WTC11 (cell line): ENCODE measurements at places on chromosomes 3 and 15.

GRCh38 chr15:52283281-52283680 is 12.3 kb downstream of the MYO5C start:
- no peak for DNase-seq

- no peak for DNase-seq
Observed at GRCh38 chr3:192831801-192832347, 85.8 kb downstream of the MB21D2 start.

DNA sequence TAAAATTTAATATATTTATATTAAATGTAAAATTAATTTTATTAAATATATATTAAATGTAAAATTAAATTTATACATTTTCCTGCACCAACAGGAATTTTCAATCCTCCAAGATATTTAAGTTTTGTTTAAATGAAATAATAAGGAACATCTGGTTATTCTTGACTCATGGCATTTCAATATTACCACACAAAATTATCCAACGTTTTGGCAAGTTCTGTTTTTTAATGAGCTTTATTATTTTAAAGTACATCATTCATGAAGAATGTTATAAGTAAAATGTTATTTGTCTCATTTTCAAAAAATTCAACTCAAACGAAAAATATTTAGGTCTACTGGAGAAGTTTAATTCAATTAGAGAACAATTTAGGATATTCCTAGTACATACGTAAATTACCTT is 811.4 kb downstream of the NAALADL2 start:
- no peak for DNase-seq

- no peak for DNase-seq
Observed at GRCh38 chr3:124888482-124889441, 1.6 kb upstream of the ITGB5 start.

GRCh38 chr15:77836121-77836692 is 203.5 kb upstream of the LINGO1 start:
- no peak for DNase-seq

DNA sequence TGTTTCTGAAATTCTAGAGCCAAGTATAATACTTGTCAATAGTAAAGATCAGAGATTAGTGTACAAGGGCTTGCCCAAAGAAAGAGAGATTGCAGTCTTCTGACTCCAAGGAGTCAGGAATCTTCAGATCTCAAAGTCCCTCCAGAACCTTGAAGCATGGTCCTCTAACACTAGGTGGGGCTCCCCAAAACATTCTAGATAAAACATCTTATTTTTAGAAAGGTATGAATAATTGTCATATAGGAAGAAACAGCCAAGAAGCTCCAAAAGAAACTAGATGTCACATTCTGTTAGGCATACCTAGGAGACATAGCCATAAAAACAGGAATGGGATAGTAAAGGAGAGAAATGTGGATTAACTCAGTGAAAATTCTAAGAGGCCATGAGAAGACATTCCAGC is 10.7 kb downstream of the MUC13 start:
- DNase-seq: no peak

DNA sequence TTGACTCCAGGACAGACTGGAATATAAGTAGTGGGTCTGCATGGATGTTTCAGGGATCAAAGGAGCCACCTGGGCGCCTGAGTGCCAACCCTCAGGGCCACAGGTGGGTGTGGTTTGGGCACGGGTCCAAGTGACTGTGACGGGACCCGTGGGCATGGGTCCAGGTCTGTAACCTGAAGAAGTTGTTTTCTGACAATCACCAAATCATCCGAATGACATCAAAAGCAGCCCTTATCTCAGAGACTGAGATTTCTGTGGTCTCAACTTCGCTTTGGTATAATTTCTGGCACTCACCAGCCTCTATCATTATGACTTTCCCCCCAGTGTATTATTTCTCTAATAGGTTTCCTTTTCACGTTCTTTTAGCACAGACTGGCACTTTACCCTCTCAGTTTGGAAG is 24.4 kb downstream of the RLBP1 start:
- DNase-seq: no peak

GRCh38 chr3:154701055-154701454 is 271.1 kb upstream of the GPR149 start:
- DNase-seq: no peak

DNA sequence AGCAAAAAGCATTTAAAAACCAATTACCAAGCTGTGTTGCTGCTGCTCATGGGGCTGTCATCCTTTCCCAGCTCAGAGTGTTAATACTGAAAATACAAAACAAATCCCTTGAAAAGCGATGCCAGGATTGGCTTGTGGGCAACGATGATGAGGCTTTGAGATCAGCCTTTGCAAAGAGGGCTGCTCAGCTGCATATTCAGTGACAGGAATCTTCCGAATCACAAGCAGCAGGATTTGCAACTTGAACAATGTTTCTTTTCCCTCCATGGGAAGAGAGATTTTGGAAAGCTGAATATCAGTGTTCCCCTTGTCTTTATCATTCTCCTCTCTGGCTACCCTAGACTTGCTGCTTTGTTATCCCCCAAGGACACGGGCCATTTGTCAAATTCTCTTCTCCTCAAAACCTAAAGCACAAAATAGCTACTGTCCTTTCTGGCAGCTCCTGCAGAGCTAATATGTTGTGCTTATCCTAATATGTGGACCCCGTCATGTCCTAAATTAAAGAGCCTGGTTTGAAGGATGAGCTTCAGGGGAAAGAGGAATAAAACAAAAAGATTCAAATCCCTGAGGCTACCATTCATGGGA is 375.8 kb downstream of the GAP43 start:
- DNase-seq: no peak

- no peak for DNase-seq
Observed at GRCh38 chr3:172530566-172530965, 7.3 kb upstream of the TNFSF10 start.

GRCh38 chr3:151526757-151527156 is 65.9 kb upstream of the IGSF10 start:
- no peak for DNase-seq

DNA sequence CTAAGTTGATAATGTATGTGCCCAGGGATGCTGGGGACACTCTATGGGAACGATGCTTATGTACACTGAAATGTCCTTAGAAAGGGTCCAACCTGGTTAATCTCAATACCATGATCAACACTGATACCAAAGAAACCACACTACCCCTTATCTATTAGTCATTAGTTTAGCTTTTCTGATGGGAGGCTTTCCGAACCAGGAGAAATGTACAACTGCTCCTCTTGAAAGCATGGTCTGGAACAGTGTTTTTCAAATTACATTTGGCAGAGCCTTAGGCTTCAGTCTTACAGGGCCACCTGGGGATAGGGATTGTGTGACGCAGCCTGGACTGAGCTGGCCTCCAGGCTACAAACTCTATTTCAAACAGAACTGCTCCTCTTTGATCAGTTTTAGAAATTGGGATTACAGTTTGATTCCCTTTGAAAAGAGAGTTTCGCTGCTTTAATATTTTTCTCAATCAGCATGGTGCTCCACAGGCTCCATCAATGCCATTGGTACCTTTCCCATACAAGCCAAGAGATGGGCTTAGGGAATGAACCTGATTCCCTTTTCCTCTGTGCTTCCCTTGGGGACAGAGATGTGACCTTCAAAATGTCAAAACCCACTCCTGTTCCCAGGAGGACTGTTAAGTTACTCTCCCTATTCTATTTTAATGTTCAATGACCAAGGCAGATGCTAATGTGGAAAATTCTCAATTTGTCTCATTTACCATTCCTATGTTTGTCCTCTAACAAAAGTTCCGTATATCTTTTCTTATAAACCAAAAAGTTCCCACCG is 296.0 kb upstream of the ADAMTS9 start:
- DNase-seq: no peak

DNA sequence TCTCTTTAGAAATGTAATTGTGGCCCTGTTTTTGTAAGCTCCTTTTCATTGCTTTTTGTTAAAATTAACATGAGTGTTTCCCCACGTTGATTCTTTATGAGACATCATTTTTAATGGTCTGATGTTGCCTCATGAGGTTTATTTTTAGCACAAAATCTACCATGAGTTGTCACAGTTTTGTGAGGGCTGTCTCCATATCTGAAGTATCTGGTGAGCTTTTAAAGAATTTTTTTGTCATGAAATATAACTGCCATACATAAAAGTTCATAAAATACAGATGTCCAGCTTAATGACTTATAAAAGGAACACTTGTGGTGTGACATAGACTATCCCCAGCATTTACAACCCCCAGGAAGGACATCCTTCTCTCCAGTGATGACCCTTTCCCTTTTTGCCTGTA is 34.3 kb upstream of the CEMIP start:
- no peak for DNase-seq

- DNase-seq: no peak
Observed at GRCh38 chr3:119937229-119937628, 155.3 kb downstream of the NR1I2 start.
